Astrocyte (in vitro differentiated cells and primary cell): ENCODE measurements at places on chromosomes 12 and 14.

DNA sequence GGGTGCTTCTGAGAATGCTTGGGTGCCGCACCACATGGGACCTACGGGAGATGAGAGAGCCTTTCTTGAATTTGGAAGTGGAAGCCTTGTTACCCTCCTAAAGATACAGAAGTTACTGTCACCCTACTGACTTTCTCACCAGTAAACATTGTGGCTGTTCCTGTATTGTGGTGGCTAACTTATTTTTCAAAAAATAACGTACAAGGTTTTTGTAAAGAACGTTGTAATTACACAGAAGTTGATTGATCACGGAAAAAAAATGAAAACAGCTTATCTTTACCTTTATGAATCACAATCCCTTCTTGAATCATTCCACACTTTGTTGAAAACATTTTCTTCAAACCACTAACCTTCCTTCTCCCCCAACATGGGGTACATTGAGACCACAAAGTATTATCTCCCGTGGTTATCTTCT is 22.0 kb upstream of the PPFIBP1 start:
- H3K36me3 ChIP-seq = no peaks in the 10 kb centered on the region
- H3K27ac ChIP-seq = no peak overlapping the region
- H3K4me3 ChIP-seq = no peak overlapping the region
- H3K27me3 ChIP-seq = no peaks in the 10 kb centered on the region
- DNase-seq = no peak

DNA sequence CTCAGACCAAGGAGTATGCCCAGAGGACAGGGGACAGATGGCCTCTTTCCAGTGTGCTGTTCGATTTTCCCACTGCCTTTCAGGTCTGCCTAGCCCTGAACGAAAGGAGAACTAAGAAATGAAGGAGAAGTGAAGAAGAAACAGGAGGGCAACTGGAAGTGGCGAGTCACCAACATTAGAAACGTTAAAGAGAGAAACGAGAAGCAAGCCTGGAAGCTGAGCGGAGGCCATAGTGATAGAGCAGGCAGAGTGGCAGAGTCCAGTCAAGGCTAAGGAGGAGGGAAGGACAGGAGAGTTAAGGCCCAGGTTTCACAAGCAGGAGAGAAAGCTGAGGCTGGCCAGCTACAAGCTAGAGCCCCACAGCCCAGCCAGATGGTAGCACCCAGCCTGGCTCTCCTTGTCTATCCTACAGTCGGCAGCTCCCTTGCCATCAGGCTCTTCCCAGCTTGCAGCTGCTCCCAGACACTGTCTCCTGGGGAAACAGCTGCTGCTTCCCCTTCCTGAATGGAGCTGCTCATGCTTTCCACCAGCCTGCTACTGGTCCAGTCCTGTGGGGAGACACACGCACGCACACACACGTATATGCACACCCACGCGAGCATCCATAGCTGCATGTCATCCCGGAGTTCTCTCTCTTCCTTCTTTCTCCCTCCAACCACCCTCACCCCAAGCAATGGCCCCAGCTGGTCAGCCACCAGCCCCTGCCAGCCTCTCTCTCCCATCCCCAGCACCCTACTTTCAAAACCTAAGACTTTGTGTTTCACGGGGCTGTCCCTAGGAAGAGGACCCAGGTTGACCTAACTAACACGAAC is 139.7 kb upstream of the CCND2 start:
- H3K4me3 ChIP-seq = no peak overlapping the region
- DNase-seq = no peak
- H3K4me1 ChIP-seq = peaks cover 3% of the 10 kb centered on the region
- no peaks in the 10 kb centered on the region for H3K36me3 ChIP-seq
- no peak overlapping the region for H3K27ac ChIP-seq

DNA sequence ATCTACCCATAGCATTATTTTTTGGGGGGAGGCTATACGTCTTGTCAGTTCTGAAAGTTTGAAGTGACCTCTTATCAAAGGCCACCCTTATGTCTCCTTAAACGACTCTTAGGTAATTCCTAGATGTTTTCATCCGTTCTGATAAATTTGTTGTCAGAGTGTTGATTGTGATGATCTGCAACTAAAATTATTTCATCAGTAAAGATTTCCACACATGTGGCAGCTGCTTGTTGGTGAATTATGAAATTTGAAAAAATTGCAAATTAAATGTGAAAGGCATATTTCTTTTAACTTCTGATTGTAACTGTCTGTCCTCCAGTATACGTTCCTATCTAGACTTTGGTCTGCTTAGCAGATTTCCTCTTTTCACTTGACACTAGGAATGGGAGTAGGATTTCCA is 1.4 kb downstream of the ADIPOR2 start:
- DNase-seq = no peak
- H3K36me3 ChIP-seq = no peaks in the 10 kb centered on the region
- no peak overlapping the region for H3K27ac ChIP-seq
- H3K4me1 ChIP-seq = peaks cover 5% of the 10 kb centered on the region
- H3K27me3 ChIP-seq = no peaks in the 10 kb centered on the region
- H3K4me3 ChIP-seq = peak overlapping the region; percentile 83

- H3K36me3 ChIP-seq = no peaks in the 10 kb centered on the region
- H3K4me3 ChIP-seq = no peak overlapping the region
- DNase-seq = no peak
- no peaks in the 10 kb centered on the region for H3K27me3 ChIP-seq
- no peaks in the 10 kb centered on the region for H3K4me1 ChIP-seq
Observed at GRCh38 chr12:131816495-131816894, 11.7 kb upstream of the MMP17 start.

DNA sequence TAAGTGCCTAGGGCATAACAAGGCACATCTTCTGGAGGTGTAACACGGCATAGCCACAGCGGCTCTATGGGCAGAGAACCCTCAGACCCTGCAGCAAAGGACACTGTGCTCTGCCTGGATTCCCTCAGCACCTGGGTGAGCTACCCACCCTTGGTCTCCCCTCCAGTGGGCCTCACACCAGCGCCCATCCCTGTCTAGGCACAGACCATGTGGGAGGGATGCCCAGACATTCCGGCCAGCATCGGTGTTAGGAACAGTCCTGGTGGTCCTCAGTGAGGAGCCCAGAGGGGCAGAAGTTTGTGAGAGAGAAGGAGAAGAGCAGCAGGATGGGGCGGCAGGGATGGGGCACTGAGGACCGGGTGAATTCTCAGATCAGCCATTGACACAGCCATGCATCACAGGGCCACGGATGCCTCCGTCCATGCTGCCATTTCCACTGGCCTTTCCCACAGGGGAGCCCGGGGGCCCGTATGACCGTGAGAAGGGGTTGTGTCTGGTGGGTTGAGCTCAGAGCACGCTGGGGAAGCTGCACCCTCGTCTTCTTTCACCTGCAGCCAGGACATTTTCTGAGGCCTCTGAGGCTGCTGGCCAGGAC is 282.7 kb upstream of the SFSWAP start:
- no peaks in the 10 kb centered on the region for H3K4me1 ChIP-seq
- no peak overlapping the region for H3K4me3 ChIP-seq
- H3K27ac ChIP-seq = no peak overlapping the region
- no peaks in the 10 kb centered on the region for H3K36me3 ChIP-seq
- no peaks in the 10 kb centered on the region for H3K27me3 ChIP-seq

GRCh38 chr12:16076557-16076956 is 165.4 kb downstream of the DERA start:
- no peak for DNase-seq
- no peaks in the 10 kb centered on the region for H3K27me3 ChIP-seq
- no peaks in the 10 kb centered on the region for H3K4me1 ChIP-seq
- no peak overlapping the region for H3K4me3 ChIP-seq
- no peak overlapping the region for H3K27ac ChIP-seq
- H3K36me3 ChIP-seq = no peaks in the 10 kb centered on the region

GRCh38 chr12:21296751-21297406 is 37.8 kb downstream of the SLCO1A2 start:
- no peaks in the 10 kb centered on the region for H3K27me3 ChIP-seq
- peak; percentile 1 for DNase-seq
- H3K4me3 ChIP-seq = no peak overlapping the region
- H3K36me3 ChIP-seq = no peaks in the 10 kb centered on the region
- H3K27ac ChIP-seq = no peak overlapping the region

DNA sequence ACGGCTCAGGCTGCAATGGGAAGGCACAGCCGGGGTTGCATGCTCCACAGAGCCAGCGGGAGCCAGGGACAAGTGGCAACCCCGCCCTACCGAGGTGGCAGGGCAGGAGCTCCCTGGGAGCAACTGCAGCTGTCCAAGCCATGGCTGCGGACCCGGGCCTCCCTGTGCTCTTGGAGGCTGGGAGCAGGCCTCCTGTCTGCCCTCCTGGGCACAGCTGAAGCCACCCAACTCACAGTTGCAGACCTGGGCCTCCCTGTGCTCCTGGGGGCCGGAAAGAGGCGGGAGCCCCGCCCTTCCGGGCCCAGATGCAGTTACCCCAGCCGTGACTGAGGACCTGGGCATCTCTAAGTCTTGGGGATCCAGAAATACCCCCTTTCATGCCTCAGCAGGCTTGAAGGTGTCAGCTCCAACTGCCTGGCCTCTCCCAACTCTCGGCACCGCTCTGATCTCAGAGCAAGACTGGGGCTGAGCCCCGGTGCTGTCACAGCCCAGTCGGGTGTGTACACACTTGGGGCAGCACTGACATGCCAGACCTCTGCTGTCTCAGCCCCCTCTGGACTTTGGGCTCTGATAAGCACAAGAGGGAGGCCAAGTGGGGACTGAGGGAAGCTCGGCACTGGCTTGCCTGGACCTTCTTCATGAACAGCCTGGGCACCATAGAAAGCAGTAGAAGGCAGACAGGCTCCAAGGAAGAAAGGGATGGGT is 7.5 kb upstream of the RASSF9 start:
- H3K4me3 ChIP-seq = no peak overlapping the region
- no peak overlapping the region for H3K27ac ChIP-seq
- no peak for DNase-seq
- no peaks in the 10 kb centered on the region for H3K36me3 ChIP-seq
- no peaks in the 10 kb centered on the region for H3K4me1 ChIP-seq

GRCh38 chr12:92927055-92927435 is 2.0 kb downstream of the EEA1 start:
- H3K27ac ChIP-seq = peak overlapping the region; percentile 90
- DNase-seq = no peak
- H3K36me3 ChIP-seq = no peaks in the 10 kb centered on the region

GRCh38 chr12:16361142-16361783 is 13.8 kb downstream of the MGST1 start:
- H3K36me3 ChIP-seq = no peaks in the 10 kb centered on the region
- no peaks in the 10 kb centered on the region for H3K4me1 ChIP-seq
- DNase-seq = no peak
- H3K4me3 ChIP-seq = no peak overlapping the region
- no peaks in the 10 kb centered on the region for H3K27me3 ChIP-seq

GRCh38 chr14:89469210-89470198 is 52.5 kb upstream of the FOXN3 start:
- peaks cover 7% of the 10 kb centered on the region for H3K4me1 ChIP-seq
- H3K27me3 ChIP-seq = no peaks in the 10 kb centered on the region
- H3K36me3 ChIP-seq = no peaks in the 10 kb centered on the region
- no peak for DNase-seq
- H3K4me3 ChIP-seq = no peak overlapping the region

GRCh38 chr14:105126126-105126980 is 42.2 kb downstream of the JAG2 start:
- peaks cover 30% of the 10 kb centered on the region for H3K27me3 ChIP-seq
- H3K4me3 ChIP-seq = no peak overlapping the region
- H3K36me3 ChIP-seq = no peaks in the 10 kb centered on the region
- no peaks in the 10 kb centered on the region for H3K4me1 ChIP-seq
- H3K27ac ChIP-seq = no peak overlapping the region

GRCh38 chr12:64549108-64549507 is 61.2 kb upstream of the RASSF3 start:
- DNase-seq = no peak
- peaks cover 3% of the 10 kb centered on the region for H3K27me3 ChIP-seq
- H3K4me3 ChIP-seq = no peak overlapping the region
- no peaks in the 10 kb centered on the region for H3K36me3 ChIP-seq
- H3K27ac ChIP-seq = no peak overlapping the region
- no peaks in the 10 kb centered on the region for H3K4me1 ChIP-seq

DNA sequence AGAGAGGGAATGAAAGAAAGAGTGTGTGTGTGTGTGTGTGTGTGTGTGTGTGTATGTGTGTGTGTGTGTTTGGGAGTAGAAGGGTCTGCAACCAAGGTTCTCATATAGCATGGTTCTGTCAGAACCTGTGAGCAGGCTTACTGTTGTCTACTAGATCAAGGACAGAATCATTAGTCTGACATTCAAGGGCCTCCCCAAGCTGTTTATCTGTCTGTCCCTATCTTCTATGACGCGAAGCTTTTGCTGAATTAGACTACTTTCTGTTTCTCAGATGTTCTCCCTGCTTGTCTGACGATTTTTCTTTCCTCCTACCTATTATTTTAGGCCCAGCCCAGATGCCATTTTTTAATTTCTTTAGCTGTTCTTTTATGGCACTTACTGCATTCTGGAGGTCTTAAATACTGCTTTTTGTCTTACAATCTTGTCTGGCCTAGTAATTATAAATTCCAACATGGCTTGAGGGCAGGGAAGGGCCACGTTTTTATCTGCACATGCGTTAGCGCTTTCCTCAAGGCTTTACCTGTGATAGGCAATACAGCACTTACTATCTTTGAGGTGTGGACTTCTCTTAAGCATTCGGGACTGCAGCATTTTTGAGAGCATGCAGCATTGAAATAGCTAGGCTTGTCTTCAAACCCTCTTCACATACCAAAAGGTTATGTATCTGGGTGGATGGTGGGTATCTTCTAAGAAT is 150.2 kb downstream of the TTLL5 start:
- H3K4me3 ChIP-seq = no peak overlapping the region
- no peaks in the 10 kb centered on the region for H3K36me3 ChIP-seq
- H3K4me1 ChIP-seq = no peaks in the 10 kb centered on the region
- no peak overlapping the region for H3K27ac ChIP-seq
- no peaks in the 10 kb centered on the region for H3K27me3 ChIP-seq

GRCh38 chr14:103398427-103399195 is 13.4 kb downstream of the MARK3 start:
- no peaks in the 10 kb centered on the region for H3K27me3 ChIP-seq
- no peak overlapping the region for H3K27ac ChIP-seq
- H3K4me1 ChIP-seq = peaks cover 47% of the 10 kb centered on the region

DNA sequence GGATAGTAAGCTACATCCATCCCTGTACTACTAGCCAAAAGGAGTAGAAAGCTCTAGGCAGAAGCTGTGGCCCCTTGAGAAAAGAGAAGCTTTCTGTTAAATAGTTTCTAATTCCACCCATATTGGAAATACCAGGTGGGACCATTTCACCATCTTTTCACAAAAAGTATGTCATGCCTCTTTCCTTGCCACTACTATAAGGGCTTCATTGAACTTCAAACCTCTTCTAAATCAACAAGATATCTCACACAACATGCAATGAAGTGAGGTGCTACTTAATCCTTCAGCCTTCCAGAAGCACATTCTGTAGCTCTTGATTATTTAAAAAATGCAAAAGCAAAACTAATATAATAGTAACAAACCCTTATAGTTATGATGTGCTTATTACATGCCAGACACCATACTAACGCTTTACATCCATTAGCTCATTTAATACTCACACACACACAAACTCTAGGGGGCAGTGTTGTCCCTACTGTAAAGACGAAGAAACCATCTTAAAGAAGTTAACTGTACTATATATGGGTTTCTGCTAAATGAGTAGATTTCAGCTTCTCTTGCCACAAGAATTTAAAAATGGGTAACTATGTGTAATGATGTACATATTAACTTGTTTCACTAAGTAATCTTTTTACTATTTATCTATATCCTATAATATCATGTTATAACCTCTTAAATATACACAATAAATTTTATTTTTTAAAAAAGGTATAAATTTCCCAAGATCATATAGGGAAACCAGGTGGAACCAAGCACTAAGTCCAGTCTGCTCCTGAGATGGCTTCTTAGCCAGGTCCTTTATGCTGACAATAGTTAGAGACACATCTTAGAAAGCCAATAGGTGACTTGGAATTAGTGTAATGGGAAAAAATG is 124.4 kb downstream of the RPS29 start:
- H3K36me3 ChIP-seq = no peaks in the 10 kb centered on the region
- H3K4me3 ChIP-seq = no peak overlapping the region
- peaks cover 6% of the 10 kb centered on the region for H3K27me3 ChIP-seq
- peak; percentile 62 for DNase-seq
